Stimulated activated CD8-positive, alpha-beta memory T cell treated with anti-CD3 and anti-CD28 coated beads, Interleukin-2, amount 100 ng/mL, for 1 hour (primary cell): ENCODE measurements at places on chromosomes 6 and 20.
A peak's percentile ranks its signal among the peaks of the same experiment; 100 is the strongest.

- DNase-seq, result no peak
These were observed 216.4 kb downstream of the ANKRD60 start for GRCh38 chr20:58011947-58012610.

DNA sequence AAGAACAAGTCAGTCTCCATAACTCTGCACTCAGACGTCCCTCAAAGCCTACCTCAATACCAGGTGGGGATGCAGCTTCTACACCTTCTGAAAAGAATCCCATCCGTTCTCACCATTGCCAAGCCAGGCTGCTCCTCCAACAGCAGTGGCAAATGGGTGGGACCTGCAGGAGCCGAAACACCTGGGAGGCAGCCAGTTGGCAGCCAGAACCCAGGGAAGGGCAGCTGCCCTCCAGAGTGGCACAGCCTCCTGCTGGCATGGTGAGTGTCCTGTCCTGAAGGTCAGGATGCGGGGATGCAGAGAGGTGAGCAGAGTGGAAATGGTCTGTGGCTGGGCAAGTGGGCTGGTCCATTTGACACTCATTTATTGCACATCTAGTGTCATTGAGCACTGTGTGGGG is 210.6 kb upstream of the CDH4 start:
- no peak for DNase-seq

- no peak for DNase-seq
These were observed 37.7 kb downstream of the ARHGAP18 start for GRCh38 chr6:129672341-129672682.

- DNase-seq, result no peak
These were observed 47.7 kb downstream of the GJA10 start for GRCh38 chr6:89941763-89942497.

- no peak for DNase-seq
These were observed 180.4 kb upstream of the FOXQ1 start for GRCh38 chr6:1131285-1132079.

DNA sequence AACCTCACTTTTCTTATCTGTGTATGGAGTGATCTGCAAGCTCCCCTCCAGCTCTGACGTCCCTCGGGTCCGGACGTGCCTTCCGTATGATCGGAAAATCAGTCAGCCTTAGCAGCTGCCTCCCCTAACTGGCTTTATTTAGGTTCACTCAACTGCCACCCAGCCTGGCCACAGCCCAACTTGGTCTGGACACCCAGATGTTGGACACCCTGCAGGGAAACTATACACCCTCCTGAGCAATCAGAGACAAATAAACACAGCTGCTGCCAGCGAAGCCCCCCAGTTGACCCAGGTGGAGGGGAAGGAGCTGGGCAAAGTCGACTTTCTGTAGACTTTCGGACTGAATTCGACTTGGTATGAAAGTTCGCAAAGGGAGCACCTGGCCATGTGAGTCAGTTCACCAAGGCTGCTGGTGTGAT is 28.9 kb downstream of the TBC1D7 start:
- DNase-seq, result no peak

DNA sequence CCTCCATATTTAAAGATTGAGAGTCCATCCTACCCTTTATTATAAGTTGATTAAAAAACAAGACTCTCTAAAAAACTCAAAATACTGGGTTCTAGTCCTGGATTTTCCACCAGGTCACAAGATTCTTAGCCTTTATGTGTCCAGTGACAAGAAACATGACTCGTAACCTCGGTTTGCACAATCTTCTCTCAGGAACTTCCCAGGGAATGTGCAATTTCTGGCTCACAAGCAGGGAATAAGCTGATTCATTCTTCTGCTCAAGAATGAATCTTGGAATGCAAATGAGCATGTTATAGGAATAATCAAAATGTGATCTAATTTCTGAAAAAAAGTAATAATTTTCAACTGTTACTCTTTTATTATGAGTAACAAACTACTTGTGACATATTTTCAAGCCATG is 45.1 kb downstream of the OGFRL1 start:
- no peak for DNase-seq

DNA sequence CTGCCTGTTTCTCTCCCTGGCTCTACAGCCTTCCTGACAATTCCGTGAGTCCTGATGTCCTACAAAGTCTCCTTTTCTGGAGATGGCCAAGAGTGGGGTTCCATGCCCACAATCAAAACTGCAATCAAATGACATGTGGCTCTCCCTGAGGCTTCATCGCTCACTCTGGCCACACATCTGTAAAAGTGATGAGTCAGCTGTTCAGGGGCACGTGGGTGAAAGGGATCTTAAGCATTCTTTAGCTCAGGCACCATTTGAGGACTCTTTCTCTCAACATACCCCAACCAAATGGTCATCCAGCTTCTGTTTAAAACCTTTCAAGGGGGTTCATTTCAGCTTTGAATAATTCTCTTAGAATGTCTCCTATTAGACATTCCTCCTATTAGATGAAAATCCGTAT is 42.3 kb upstream of the EYA2 start:
- no peak for DNase-seq

DNA sequence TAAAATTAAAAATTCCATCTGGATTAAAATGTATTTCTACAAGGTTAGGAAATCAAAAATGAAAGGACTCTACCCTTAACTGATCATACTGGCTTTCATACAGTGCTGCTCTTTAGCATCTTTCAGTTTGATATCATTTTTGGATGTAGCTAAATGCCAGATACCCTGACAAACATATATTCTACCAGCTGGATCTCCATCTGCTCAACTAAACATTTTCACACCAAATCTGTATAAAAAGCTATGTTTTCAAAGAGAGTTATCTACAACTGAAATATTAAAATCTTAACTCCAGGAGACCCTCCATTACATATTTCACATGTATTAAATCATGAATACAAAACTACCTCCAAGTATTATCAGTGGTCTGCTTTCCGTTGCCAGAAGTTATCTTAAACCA is 95.7 kb downstream of the EPHA7 start:
- no peak for DNase-seq

DNA sequence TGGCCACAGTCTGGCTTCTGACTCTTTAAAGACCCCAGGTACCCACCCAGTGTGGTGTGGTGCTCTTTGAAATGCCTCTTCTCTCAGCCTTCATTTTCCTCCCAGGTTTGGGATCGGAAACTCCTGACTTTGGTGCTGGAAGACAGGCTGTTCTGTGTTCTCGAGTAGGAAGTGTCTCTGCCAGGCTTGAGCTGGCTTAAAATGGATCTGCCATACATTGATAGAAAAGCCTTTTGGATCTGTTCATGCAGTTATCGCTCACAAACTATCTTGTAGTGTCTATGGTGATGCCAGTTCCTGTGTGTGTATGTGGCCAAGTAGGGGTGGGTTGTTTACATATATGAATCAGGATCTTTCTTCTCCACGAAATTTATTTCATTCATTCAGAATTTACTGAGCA is 307.3 kb upstream of the CHD6 start:
- no peak for DNase-seq

DNA sequence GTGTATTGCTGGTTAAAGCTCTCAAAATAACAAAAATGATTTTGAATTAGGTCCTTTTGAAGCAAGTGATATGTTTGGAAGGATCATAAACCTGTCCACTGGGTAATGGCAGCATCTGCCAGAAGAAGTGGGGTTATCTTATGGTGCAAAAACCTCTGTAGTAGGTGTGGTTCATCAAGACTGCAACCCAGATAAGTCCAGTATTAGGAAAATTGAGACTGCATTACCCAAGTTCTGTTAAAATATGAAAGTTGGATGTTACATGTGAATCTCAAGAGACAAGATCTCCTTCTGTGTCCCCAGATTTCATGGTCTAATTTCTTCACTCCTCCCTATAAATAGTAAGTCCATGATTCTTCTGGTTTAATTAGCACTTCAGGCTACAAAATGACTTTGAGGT is 59.4 kb downstream of the RPRD1B start:
- DNase-seq, result no peak

DNA sequence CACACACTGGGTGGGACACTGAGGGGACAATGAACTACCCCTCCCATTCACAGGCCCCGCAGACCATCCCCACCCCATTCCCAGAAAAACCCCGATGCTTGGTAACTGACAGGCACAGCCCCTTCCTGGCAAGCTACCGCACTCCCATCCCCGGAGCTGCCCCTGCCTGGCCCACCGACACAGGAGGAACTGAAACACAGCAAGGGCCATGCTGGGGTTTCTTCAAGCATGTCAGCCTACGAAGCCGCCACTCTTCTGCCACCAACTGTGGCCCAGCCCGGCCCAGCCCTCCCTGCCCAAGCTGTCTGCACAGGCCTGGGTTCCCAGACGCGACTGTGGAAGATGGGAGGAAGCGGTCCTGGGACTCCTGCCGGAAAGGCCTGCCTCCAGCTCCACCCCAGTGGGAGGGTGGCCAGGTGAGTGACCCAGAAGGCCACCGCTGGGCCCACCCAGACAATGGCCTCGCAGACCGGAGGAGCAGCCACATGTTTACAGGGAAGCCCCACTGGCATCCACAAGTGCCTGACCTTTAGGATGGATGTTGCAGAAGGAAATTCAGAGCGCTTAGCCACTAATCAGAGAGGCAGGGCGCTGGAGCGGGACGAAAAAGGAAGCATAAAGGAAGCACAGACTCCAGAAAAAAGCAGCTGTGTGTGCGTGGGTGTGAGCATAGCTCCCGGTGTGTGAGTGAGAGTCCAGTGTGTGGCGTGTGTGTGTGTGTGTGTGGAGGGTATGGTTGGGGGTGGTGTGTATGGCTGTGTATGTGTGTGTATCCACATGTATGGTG is 91.6 kb downstream of the PRND start:
- DNase-seq, result no peak

GRCh38 chr6:121356575-121356974 is 22.3 kb upstream of the TBC1D32 start:
- DNase-seq, result no peak

- DNase-seq, result peak; percentile 68
These were observed 11.4 kb downstream of the SYNGAP1 start for GRCh38 chr6:33430991-33431879.

DNA sequence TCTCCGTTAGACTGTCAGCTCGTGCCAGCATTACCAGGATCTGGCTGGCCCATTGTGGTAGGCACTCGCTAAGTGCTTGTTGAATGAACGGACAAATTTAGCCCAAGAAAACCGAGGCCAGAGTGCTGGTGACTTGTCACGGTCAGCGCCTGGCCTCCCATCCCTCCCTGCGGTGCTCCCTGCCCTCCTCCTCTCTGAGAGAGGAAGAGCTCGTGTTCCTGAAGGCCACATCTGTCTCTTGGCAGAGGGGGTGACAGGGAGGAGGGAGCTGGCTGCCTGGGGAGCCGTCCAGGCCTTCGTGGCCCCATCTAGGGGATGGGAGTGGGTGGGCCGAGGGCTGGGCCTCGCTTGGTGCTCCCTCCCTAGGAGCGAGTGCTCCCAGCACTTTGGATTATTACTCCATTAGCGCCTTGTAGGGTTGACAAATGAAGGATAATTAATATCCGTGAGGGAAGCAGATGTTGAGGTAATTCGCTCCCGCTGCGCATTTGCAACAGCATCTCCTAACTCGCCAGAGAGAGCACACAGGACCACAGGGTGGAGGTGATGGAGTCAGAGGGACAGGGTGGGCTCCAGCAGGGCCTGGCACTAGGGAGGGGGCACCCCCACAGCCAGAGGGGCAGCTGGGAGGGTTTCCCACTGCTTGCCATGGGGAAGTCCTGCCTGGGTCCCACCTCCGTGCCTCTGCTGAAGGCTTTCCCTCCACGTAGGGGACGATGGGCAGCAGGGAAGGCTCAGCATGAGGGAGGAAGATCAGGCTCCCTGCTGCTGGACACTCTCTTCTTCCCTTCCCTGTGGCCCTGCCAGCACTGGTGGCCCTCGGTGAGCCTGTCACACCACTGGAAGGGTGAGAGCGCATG is 37.0 kb downstream of the VSTM2L start:
- DNase-seq, result no peak

DNA sequence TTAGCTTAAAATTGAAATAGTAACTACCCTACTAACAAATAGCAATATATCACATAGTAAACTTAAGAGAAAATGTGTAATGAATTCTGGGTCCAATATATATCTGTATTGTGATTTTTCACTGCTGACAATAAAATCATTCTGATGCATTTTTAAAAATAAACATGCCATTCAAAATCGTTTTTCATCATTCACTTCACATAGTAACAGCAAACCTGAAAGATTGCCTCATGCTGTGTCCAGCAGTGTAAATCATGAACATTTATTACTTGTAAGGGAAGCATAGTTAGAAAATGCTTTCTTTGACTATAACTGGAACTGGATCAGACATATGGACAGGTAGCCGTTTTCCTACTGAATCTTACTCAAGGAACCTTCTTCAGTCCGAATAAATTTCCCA is 446.1 kb downstream of the UTRN start:
- DNase-seq, result no peak

GRCh38 chr6:15255481-15255880 is 9.6 kb downstream of the JARID2 start:
- no peak for DNase-seq

- no peak for DNase-seq
These were observed 269.9 kb downstream of the ALDH8A1 start for GRCh38 chr6:134680021-134680420.
